ENCODE measurements at places on chromosomes 13 and 19.

GRCh38 chr19:55579766-55580621 is 654 bp downstream of the ZNF579 start:
- DNase-seq, result peak; percentile 24

DNA sequence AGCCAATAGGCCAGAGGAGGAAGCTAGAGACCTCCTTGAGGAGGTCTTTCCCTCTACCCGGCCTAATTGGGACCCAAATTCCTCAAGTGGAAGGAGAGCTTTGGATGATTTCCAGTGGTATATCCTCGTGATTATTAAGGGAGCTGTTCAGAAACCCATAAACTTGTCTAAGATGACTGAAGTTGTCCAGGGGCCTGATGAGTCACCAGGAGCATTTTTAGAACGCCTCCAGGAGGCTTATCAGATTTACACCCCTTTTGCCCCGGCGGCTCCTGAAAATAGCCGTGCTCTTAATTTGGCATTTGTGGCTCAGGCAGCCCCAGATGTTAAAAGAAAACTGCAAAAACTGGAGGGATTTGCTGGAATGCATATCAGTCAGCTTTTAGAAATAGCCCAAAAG is 198.1 kb downstream of the ZNF486 start:
- DNase-seq, result no peak

DNA sequence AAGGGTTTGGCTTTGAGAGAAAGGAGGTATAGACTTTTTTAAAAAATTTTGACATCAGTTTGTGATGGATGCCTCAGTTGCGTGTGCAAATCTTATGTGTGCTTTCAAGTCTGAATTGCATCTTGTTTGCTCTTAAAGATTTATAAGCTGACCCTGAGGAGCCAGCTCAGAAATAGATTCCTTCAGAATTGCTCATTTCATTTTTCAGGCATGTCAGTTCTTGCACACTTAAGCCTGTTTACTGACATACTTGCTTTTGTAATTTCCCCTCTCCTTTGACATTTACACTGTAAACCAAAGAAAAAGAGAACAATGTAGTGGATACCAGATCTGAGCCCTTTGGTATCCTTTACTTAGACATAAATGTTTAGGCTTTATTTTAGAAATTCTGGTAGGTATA is 87.6 kb downstream of the RNF17 start:
- DNase-seq, result no peak

- DNase-seq, result no peak
Observed at GRCh38 chr19:29882719-29883105, 59.3 kb upstream of the URI1 start.

DNA sequence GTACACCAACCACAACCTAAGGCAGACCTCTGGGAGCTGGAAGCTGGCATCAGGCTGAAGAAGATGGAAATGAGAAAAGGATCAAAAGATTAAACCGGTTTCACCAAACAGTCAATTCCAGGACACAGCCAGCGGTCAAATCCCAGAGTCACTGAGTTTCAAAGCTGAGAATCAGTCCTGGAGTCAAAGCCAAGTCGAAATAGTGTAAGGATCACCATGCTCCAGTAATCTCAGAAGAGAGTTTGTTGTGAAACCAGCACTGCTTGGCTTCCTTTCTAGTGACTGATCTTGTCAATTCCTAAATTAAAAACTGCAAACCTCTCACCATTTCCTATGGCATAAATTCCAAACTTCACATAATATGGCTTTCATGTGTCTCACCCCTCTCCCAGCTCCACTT is 198.8 kb downstream of the GPC6 start:
- DNase-seq, result no peak

- DNase-seq, result no peak
Observed at GRCh38 chr13:55219538-55219937, 1921.2 kb upstream of the PRR20A start.

GRCh38 chr13:76329004-76329403 is 557.2 kb downstream of the KCTD12 start:
- DNase-seq, result no peak

DNA sequence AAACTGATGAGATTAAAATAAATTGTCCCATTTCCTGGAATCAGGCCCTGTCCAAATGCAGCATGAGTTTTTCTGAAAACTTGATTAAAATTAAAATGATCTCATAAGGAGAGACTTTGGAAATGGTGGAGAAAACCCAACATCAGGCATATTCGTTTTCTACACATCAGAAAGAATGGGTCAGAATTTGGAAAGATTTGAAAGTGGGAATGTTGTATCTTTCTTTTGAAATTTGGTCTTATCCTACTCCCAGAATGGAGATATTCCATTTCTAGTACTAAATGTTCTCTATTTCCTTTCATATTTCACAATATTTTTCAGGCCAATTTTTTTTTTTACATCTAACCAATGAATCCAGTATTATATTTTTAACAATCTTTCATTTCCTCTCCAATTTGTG is 223.9 kb upstream of the RXFP2 start:
- no peak for DNase-seq

- no peak for DNase-seq
Observed at GRCh38 chr19:43586346-43586745, 9.6 kb downstream of the IRGQ start.

GRCh38 chr13:45474584-45475454 is 10.1 kb downstream of the COG3 start:
- DNase-seq, result no peak

DNA sequence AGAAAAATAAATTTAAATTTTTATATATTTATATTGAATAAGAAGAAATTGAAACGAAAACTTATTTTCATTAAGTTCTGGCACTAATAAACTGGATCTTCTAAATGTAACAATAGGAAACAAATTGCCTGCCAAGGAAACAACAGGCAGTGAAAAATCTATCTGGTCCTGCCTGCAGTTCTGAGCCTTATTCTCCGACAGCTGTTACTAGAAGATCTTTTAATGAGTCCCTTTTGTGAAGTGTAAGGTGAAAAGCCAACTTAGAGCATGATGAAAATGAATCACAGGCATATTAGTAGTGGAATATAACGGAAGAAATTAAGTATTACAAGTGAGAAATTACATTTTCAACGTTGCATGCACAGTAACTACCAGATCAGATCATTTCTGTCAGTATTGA is 1002.7 kb upstream of the PCDH20 start:
- DNase-seq, result no peak

DNA sequence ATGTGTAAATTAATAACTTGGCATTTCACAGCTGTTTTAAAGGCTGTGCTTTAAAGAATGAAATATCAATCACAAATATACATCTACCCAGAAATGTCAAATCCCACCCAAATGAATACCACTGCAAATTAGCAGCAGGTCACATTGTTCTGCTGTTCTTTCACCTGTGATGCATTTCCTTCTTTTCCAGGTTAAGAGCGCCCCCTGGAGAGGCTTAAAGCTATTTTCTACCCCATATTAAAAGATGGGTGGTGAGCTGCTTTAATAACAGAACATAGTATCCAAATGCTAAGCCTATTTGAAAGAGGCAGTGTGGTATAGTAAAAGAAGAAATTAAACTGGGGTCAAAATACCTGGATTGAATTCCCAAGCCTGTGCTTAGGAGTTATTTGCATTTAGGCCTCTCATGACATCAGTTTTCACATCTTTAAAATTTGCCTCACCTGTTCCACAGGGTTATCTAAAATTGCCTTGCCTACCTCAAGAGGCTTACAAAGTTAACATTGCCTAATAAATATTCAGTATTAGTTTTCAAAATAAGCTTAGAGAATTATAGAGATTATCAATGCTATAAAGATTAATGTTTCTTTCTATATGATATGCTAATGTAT is 396.9 kb upstream of the SLITRK5 start:
- DNase-seq, result no peak

- no peak for DNase-seq
Observed at GRCh38 chr13:94622344-94622743, 20.7 kb downstream of the GPR180 start.

DNA sequence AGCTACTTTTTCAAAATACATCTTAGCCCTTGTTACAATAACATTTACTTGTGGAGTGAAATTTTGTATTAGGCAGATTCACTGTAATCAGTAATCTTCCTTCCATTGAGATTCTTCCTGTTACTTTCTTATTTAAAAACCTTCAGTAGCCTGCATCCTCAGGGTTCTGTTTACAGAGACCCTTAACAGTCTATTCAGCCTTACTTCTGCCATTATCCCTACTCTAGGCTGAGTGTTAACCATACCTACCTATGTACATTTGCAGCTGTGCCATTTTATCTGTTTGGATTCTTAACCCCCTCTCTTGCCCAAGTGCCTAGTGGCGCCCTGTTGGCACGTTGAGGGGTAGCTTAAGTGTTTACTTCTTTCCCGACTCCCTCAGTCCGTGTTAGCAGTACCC is 71.9 kb downstream of the LRCH1 start:
- DNase-seq, result no peak

- no peak for DNase-seq
Observed at GRCh38 chr19:7483720-7484201, 5.1 kb downstream of the PEX11G start.
